ENCODE measurements at places on chromosomes 6 and 20.

DNA sequence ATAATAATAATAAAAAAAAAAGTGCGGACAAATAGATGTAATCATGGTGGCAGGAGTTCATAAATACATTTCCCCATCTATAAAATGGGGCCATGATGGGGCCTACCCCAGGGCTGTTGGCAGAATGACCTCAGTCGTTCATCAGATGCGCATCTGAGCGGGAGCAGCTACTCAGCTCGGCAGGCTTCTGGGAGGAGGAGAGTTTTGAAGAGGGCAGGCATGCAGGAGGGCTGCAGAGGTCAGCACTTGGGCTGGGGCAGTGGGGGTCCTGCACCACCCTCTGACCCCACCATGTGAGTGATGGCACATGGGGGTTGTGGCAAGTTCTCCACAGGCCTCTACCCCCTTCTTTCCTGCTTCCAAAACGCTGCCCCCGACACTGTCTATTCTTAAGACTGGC lies 373.5 kb downstream of the ZFAND3 start:
- no peak for DNase-seq

- no peak for DNase-seq
These were observed 36.7 kb downstream of the EBF4 start for GRCh38 chr20:2729251-2729713.

DNA sequence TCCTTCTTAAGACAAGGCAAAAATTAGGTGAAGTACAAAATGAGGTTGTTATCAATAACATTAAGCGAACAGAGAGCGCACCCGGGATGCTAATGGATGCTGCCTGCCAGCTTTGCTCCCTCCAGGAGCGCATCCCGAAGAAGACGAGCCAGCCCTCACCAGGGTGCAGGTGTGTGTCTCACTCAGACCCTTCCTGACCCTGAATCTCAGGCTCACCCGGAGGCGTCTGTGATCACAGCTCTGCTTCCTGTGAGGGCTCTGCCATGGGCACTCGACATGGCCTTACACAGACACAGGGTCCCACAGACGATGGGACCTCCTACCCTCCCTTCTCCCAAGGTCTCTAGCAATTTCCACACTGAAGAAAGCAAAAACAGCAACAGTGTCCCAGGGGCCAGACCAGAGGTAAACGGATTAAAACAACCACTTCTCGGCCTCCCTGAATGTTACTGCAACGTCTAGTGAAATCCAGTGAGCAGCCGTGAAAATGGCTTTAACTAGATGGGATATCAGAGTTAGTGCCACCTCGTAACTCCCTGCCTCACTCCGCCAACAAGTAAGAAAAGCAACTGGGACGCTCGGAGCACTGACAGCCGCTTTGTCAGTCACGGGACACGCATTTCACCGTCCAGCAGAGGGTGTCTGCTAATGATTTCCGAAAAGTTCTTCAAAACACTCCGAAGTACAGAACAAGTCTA lies 11.7 kb downstream of the ZBTB46 start:
- DNase-seq = no peak

DNA sequence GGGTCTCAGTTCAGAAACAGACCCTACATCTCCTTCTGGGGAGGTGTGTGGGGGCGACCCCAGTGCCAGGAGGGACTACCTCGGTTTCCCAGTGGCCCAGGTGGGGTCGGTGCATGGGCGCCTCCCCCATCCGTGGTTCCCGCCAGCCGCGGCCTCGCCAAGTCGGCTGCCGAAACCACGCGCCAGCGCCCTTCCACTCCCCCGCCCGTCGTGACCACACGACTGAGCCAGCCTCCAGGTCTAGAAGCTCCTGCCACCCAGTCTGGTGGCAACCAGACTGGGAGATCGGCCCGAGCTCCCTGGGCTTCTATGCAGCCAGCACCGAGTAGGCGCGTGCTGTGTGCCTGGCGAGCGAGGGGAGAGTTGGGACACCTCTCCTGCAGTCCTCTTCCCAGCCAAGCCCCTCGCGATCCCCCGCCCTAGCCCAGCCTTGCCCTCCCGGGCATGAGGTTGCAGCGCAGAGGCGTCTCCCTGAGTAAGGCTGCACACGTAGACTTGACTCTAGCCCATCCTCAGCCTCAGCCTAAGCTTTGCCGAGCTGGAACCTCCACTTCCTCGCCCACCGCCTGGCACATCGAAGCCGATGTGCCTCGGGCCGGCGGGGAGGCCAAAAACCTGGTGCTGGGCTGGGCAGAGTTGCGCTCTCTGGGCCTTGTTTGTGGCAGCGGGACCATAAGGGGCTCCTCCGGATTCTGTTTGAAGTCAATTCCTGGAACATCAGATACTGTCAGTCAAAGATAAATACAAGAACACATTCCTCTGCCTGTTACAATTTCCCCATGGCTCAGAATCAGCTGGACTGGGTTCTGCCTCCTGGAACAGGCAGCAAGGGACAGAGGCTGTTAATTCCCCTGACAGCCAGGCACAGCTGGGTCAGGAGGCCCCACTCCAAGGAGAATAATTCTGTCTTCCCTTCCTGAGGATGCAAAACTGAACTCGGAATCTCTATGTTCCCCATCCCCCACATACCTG lies 1.5 kb upstream of the CPNE5 start:
- peak; percentile 10 for DNase-seq

GRCh38 chr20:17943343-17943742 lies 25.3 kb downstream of the SNX5 start:
- DNase-seq = no peak

DNA sequence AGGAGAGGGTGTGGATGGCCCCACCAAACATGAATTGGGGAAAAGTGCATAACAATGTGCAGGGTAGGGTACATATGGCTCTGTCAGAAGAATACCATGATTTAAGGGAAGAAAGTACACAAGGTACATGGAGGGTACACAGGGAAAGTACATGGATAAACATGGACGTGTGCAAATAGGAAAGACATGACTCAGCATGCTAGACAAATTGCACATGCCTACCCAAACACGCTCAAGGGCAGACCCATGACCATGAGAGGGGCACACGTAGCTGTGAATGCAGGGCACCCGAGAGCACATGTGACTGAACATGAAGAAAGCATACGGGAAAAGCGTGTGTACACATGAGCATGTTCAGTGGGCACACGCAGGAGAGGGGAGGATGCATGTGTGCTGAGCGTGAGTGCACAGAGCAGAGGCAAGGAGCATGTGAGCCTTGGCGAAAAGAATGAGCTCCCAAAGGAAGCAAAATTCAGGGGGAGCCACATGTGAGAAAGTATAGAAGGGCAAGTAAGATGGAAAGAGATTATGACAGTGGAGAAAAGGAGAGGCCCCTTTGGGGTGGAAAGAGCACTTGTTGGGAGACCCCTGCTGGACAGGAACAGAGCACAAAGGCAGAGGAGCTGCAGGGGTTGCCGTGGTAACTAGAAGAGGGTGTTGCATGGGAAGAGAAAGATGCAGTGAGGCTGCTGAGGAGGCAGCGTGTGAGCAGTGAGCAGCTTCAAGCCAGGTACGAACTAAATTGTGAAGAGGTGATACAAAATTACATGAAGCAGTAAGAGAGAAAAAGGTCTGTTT lies 17.8 kb downstream of the OR2H2 start:
- DNase-seq = no peak

DNA sequence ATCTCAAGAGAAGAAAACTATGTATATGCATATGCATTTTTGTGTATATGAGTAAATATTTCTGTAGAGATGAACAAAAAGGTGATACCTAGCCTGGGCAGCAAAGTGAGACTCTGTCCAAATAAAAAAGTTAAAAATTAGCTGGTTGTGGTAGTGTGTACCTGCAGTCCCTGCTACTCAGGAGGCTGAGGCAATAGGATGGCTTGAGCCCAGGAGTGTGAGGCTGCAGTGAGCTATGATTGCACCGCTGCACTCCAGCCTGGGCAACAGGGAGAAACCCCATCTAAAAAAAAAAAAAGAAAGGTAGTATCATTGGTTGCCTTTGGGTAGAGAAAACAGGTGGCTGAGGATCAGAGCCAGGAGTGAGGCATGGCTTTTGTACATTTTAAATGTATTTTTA lies 50.9 kb downstream of the KLHL31 start:
- no peak for DNase-seq

DNA sequence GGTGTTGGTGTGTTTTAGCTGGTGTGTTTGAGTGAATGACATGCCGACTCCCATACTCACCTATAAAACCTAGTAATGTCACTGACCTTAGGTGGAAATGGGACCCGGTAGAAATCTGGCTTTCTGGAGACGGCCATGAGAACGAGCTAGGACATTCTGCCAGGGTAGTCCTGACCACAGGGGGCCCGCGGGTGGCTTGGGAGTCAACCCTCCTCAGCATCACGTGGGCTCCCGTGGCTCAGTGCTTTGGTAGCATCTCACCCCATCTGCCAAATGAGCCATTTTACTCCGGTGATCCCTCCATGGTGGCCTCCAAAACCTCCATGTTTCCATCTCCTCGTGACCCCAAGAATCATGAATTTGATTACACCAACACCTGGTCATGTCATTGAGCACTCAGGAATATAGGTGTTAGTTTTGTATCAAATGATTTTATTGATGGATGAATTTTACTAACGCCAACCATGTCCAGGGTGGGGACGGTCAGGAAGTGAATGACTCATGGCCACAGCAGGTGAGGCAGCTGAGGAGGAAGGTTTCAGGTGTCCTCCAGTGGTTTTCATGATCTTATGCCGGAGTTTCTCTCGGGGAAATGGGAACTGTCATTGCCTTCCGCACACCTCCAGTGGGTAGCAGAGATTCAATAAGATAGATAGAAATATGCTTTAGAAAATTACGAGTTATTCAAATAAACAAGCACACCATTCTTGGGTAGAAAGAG lies 195.0 kb downstream of the SYNDIG1 start:
- no peak for DNase-seq

DNA sequence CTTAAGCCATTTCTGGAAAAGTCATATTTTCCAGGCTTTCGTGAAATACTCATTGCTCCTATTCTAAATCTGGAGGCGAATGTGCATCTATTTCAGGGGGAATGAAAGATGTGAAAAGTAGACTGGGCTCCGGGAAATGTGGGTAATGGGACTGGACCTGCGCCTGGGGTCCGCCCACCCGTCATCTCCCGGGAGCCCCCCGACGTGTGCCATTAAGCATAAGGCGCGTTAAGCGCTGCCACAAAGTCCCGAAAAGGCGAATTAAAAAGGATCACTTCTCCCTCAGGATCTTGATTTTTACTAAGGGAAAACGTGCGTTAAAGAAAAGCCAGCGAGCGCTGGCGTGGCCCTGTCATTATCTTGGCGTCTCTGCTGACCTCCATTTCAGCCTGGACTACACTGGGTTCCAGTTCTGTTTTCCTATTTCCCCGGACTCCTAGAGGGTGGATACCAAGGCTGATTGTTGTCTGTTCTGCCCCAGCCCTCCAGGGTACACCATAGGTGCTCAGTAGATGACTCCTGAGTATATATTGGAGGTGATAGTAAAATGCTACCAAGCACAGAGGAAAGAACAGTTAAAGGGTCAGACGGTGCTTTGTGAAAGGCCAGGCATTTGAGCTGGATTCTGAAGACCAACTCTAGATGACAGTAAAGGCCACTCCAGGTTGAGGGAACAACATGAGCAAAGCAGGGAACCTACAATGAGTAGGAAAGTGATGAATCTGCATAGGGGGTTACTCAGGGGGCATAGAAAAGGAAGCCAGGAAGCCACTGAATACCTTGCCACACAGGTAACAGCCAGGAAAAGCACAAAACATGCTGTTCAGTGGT lies 89.2 kb upstream of the ARID1B start:
- DNase-seq = no peak

DNA sequence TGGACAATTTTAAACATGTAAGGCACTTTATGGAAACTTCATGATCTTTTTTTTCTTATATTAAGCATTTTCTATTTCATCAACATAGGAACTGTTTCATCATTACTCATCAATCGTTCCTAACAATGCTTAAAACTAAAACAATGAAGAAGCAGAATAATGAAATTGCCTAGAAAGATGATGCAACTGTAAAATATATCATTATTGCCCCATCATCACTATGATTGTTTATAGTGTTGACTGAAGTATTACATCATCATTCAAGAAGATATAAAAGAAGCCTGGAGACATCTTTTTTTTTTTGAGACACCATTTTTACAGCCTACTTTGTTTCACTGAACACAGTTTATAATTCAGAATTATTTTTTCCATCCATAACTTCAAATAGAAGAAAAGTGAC lies 147.2 kb downstream of the TRDN start:
- DNase-seq = no peak

DNA sequence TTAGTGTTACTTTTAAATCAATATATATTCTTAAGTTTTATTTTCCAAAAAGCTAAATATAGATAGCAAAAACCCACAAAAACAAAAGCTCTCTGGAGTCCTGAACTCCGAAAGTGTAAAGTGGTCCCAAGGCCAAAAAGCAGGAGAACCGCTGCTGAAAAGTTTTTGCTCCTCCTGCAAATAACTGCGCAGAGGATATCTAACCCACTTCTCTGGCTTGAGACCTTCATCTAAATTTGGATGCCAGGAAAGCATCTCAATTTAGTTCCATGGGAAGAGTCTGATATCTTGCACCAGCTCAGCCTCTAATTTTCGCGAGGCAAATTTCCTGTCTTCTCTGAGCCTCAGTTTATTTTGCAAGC lies 523 bp downstream of the MRPS10 start:
- no peak for DNase-seq

Data from stimulated activated CD4-positive, alpha-beta T cell treated with anti-CD3 and anti-CD28 coated beads, TNF-alpha, amount 100 ng/mL, for 1 hour (primary cell).